ENCODE measurements at places on chromosomes 3 and 15.

DNA sequence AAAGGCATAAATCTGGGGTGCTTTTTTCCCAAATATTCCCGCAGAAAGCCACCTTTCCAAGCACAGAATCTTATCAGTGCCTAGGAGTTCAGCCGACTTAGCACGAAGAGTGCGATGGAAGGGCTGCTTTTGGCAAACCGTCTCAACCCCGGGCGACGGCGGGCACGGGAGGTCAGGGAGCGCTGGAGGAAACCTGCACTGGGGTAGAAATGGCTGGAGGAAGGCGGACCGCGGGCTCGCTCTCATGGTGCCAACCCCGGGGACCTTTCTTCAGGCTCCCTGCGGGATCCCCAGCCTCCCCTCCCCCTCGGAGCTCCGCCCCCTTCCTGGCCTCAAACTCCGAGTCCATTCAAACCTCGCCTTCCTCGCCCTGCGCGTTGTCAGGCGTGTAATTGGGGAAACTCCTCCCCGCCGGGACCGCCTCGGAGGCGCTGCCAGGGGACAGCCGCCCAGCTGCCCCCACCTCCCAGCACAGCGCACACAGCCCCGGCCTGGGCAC lies at the start of gene GABRG3:
TSS of gene GABRG3 (plus strand) at position 470 of the 499 bp plus-strand sequence.
- DNase-seq: no peak

GRCh38 chr3:42780892-42781700 lies 8.0 kb upstream of the CCDC13 start:
- peak; percentile 77 for DNase-seq

DNA sequence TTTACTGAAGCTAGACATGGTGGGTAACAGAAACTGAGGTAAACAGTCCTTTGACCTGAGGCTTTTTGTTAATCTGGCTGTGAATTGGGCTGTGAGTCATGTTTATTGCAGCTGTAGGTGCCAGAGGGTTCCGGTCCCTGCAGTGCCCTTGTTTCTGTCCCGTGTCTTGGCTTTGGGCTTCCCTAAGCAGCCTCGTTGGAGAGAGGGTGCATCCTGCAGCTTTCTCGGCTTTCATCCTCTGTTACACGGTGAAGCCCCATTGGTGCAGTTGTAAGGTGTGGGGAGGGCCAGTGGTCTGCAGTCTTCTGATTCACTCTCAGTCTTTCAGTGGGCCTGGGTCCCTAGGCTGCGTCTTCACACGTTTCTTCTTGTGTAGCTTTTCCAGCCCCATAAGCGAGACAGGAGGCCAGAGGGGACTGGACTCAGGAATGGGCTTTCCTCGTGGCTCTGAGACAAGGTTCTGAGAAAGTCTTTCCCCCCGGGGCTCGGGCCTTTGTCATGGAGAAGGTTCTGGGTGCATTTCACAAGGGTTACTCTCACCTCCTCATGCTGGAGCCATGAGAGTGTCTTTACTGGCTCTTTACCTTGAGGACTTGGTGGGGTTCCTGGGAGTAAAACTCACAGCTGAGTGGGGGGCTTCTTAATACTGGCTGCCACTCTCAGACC lies 33.1 kb downstream of the ASB7 start:
- no peak for DNase-seq

DNA sequence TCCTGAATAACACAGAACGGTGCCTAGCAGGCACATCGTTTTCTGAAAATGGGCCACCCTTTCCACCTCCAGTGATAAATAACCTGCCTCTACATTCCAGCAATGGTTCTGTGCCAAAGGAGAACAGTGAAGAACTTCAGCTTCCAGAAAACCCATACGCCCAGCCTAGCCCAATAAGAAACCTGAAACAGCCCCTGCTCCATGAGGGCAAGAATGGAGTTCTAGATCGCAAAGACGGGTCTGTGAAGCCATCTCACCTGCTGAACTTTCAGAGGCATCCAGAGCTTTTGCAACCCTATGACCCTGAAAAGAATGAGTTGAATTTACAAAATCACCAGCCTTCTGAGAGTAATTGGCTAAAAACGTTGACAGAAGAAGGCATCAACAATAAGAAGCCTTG lies 61.9 kb downstream of the CGNL1 start:
- no peak for DNase-seq

- no peak for DNase-seq
These were observed 633.7 kb downstream of the MECOM start for GRCh38 chr3:169029674-169030285.

DNA sequence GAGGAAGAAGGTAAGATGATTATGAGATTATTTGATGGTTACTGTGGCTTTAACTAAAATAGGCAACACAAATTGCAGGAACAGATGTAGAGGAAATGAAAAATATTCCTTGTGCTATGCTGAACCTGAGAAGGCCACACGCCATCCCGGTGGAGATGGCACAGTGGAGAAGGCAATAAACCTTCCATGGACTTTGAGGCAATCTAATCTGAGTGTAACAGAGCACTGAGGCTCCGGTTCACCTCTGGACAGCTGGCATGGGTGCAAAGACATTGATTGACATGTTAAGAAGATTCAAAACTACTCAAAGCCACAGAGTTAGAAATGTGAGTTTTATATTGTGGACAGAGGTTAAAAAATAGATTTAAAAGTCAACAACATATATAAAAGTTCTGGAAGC lies 535.7 kb downstream of the AGBL1 start:
- DNase-seq: no peak

DNA sequence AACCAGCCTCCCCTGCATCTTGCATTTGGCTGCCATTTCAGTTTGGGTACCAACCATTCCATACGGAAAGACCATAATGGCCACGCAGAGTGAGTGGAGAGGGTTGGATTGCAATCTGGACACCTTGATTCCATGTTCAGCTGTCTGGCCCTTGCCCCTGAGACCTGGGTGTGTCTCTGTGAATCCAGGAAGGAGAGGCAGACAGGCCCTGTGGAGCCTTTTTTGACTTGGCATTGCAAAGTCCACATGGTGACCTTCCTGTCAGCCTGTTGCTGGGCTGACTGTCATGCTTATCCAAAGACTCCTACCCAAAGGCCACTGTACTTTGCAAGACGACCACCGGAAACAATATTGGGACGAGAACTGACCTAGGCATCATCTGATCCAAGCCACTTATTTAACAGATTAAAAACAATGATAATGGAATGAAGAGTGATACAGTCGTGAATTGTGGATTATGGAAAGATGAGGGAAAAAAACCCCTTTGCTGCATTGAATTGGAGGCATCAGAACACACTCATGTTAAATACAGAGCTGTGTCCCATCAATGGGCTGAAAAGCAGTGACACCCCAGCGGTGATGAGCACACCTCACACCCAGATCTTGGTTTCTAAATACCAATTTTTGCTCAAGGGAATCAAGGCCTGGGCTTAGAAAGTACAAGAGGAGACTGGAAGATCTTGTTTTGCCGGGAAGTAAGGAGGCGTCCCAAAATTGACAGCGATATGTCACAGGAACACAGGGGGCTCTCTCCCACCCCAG lies 86.0 kb downstream of the LRRK1 start:
- DNase-seq: no peak

DNA sequence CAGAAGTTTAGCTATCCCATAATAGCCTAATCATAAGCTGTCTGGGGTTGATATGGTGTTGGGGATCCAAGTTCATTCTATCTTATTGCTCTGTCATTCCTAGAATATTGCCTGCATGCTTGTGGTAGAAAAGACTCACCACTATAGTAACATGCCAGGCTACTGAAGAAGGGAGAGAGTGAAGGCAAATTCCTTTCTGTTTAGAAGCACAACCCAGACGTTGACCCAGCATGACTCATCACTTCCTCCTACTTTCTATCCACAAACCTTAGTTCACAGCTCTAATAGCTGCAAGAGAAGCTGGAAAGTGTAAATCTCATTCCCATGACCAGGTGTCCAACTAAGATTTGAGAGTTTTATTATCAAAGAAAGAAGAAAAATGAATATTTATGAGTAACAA lies 57.8 kb upstream of the NMD3 start:
- no peak for DNase-seq

- DNase-seq: no peak
These were observed 86.9 kb upstream of the COL8A1 start for GRCh38 chr3:99551520-99551919.

DNA sequence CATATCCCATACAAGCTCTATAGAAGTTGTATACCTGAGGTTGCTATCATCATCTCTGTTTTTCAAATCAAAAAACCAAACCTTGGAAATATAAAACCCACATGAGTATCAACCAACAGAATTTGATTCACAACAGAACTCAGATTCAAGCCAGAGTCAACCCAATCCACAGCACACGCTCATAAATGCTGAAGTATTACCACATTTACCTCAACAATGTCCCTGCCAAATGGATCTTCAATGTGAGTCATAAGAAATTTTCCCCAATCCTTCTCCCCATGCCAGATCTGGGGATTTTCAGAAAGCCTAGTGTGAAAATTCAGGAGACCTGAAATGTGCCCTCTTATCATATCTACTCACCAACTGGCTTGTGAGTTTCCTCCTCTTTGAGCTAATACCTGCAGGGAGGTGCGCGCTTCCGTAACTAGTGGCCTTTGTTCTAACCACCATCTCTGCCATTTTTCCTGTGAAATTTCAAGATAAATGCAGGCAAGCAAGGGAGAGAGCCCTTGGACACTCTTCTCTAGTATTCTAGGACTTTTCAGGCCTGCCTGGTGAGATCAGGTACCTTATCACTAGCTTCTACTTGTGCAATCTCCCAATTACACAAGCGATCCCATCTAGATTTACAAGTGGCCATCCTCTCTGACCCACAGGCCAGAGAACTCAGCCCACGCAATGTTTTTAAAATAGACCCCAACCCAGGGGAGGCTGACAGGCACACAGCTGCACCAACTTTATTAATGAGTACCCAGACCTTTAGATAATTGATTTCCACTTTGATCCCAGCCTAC lies 1076.9 kb upstream of the CFAP20DC start:
- DNase-seq: no peak

GRCh38 chr15:80614711-80615360 lies 80.3 kb upstream of the ABHD17C start:
- no peak for DNase-seq

DNA sequence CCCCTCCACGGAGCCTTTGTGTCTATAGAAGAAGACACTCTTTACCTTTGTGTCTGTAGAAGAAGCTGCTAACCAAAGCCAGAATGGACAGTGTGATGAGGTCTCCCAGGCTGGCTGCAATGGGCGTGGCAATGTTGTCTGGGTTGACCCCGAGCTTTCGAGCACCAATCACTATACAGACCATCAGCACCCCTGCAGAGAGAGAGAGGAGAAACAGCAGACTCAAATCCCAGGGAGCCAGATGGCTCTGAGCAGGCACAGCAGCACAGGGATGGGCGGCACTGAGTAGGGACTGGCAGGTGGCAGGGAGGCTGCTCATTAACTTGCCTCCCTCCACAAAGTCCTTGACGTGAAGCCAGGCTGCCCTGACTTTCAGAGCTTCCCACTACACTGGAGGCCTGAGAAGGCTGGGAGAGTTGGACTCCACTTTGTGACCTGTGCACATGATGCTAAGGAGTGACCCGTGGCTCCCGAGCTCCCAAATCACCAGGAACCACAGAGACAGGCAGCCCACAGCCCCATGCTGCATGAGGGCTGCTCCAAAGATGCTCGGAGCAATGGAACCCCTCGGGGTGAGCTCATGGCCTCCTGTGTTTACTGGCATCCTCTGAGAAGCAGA lies 53.9 kb downstream of the ROPN1B start:
- no peak for DNase-seq

DNA sequence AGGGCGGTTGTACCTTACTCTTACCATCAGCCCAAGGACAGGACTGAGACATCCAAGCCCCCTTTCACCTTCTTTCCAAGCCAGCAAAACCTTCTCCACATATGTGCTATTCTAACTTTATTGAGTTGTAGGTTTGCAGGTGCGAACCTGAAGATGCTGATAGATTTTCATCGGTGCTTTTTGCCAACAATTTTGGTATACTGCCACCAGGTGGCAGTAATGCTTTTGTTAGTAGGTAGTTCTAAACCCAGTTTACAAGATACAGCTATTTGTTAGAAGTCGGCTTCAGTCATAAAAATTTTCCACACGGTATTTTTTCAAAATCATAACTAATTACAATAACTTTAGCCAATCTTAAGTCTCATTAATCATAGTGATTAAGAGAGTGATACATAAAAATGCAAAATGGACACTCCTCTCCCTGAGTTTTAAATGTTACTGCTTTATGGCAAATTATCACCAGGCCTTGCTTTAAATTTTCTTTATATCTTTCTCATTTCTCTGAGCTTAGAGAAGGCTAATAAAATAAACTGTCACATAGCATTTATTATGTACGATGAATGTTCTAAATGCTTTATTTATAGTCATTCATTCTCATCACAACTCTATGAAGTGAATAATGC lies 636 bp downstream of the TBC1D21 start:
- DNase-seq: peak; percentile 63

- DNase-seq: no peak
These were observed 1.2 kb upstream of the RYK start for GRCh38 chr3:134251731-134252391.

DNA sequence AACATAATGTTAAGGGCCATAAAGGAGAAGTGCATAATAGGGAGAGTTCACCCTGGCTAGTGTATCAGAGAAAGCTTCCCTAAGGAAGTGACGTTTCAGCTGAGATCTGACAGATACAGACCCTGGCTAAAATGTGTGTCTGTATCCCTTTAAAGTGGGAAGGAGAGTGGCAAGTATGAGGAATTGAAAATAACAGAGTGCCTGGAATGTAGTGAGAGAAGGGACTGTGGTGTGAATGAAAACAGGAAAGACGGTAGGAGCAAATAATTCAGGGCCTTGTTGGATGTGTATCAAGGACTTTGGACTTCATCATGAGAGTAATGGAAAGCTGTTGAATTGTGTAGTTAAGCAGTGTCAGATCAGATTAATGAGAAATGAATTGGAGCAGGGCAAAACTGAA lies 30.5 kb downstream of the NEO1 start:
- DNase-seq: no peak

GRCh38 chr15:42141795-42142667 lies 14.4 kb downstream of the PLA2G4F start:
- DNase-seq: no peak

GRCh38 chr3:17021614-17022013 lies 136.9 kb downstream of the PLCL2 start:
- no peak for DNase-seq

DNA sequence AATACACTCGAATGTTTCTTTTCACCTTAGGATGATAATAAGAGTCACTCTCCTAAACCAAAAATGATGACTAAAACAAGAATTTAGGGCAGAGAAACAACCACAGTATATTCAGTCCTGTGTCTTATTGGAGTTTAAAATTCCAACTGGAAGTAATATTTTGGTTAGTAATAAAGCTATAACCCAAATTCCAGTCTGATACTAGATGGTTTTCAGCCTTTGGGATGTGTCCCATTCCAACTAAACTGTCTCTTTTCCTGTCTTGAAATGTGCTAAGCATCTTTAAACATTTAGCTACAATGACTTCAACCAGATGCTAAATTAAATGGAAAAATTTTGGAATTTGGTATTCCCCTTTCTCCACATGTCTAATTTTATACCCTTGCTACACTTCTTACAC lies 510.0 kb downstream of the ROBO1 start:
- no peak for DNase-seq

GRCh38 chr15:72306211-72306785 lies 13.7 kb downstream of the CELF6 start:
- peak; percentile 81 for DNase-seq

Measured in CD4-positive, alpha-beta T cell treated with Interleukin-10 for 1 hour (primary cell).